Kidney (tissue), 22 donors: ENCODE measurements at places on chromosomes 6 and 20. TPM values are rescaled to one million over a fixed set of nuclear protein-coding genes. Genes with fewer than 3 reads are reported as not detected.

Gene ZFP57
- 1.1 TPM for total RNA-seq

Gene SLC2A10
- total RNA-seq, result 7.1 TPM

Gene TSPO2
- total RNA-seq, result 0.44 TPM

Gene DZANK1
- 6.2 TPM for total RNA-seq

Gene NRM
- 14.2 TPM for total RNA-seq

Gene EFCAB8
- total RNA-seq, result 0.13 TPM

Gene SPDEF
- total RNA-seq, result 0.19 TPM

Gene SAMHD1
- total RNA-seq, result 94.1 TPM

Gene PTCRA
- not detected for total RNA-seq

Gene BNIP5
- 0.44 TPM for total RNA-seq

Gene FRS3
- total RNA-seq, result 7.0 TPM

Gene RFX6
- not detected for total RNA-seq

Gene PPIL6
- total RNA-seq, result 8.4 TPM

Gene ECT2L
- 0.13 TPM for total RNA-seq

Gene CTNNBL1
- 40.9 TPM for total RNA-seq

Gene CLPSL1
- not detected for total RNA-seq

Gene AVP
- not detected for total RNA-seq

Gene XKR7
- total RNA-seq, result 0.06 TPM

Gene CST5
- not detected for total RNA-seq

Gene SGK2
- total RNA-seq, result 42.9 TPM

Gene SYNDIG1
- 5.4 TPM for total RNA-seq

Gene PSMG4
- 24.9 TPM for total RNA-seq
